ENCODE measurements at places on chromosomes 5 and 9.

DNA sequence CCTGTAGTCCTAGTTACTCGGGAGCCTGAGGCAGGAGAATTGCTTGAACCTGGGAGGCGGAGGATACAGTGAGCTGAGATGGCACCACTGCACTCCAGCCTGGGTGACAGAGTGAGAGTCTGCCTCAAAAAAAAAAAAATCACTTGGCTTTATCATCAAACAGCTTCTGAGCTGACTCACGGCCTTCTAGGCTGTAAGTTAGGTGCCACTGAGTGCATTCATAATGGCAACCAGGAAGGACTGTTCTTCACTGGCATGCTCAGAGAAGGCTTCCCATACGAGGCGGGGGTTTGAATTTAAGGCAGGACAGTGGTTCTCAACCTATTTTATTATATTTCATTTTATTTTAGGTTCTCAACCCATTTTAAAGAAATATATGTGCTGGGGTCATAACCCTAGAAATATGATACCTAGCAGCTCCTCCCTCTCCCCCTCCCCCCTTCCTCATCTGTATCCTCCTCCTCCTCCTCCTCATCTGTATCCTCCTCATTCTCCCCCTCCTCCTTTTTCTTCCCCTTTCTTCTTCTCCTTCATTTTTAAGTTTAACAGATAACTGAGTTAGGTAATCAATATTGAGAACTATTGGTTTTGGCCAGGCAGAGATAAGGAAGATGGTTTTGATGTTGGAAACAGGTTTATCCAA lies 19.0 kb upstream of the LHFPL2 start:
- no peak for DNase-seq

- DNase-seq, result no peak
Observed at GRCh38 chr5:134037160-134037559, 32.4 kb upstream of the VDAC1 start.

- DNase-seq, result no peak
Observed at GRCh38 chr9:72527801-72528195, 6.4 kb downstream of the TMC1 start.

DNA sequence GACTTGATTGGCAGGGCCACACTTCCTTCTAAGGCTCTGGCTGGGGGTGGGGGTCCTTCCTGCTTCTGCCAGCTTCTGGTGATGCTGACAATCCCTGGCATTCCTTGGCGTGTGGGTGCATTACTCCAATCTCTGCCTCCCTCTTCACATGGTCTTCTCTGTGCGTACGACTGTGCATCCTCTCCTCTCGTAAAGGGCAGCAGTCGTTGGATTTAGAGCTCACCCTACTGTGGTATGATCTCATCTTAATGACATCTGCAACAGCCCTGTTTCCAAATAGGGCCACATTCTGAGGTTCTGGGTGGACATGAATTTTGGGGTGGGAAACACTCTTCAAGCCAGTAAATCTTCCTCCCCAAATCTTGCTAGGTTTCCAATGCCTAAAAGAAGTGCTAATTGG lies 36.8 kb downstream of the ROPN1L start:
- DNase-seq, result no peak

GRCh38 chr9:111843971-111844370 lies 49.2 kb upstream of the SHOC1 start:
- DNase-seq, result no peak

- DNase-seq, result no peak
Observed at GRCh38 chr5:138538943-138539627, 4.0 kb downstream of the ETF1 start.

DNA sequence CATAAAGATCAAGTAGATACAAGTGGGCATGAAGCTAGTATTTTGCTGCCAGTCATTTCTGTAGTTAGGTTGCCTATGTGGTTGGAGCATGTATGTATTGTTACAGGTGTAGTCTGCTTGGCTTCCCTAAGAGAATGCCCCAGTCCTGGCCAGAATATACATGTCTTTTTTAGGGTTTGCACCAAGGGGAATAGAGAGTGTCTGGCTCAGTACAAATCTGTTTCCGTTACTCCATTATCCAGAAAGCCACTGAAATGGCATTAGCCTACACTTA lies 23.2 kb downstream of the TGFBR1 start:
- DNase-seq, result no peak

DNA sequence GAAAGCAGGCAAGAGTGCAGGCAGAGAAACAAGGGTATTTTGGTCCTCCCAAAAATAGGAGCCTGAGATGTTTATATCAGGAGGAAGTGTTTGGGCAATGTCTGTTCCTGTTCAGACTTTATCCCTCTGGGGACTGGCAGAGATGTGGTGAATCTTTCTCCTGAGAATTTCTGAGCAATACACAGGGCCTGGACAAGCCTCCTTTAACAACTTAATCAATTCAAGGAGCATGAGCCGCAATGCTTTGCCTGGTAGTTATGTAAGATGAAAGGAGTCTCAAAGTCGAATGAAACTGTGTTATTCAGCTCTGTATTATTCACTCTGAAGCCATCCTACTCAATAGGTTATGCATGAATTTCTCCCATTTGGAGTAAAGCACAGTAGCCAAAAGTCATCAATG lies 365.6 kb downstream of the MAN2A1 start:
- DNase-seq, result no peak

DNA sequence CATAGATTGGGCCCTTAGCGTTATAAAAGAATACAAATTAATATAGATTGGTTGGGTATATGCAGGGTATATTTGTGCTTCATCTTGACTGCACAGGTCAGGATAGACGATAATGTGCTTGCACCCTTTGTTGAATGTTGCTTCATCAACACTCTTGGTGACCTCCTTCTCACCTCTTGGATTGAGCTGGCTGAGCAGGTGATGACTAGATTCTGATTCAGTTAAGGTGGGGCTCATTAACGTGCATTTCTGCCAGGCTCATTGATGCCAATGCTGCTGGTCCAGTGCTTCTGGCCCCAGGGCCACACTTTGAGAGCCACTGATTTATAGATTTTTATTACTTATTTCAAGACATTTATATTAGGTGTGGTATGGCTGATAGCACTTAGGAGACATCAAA lies 27.7 kb downstream of the PCSK5 start:
- no peak for DNase-seq

DNA sequence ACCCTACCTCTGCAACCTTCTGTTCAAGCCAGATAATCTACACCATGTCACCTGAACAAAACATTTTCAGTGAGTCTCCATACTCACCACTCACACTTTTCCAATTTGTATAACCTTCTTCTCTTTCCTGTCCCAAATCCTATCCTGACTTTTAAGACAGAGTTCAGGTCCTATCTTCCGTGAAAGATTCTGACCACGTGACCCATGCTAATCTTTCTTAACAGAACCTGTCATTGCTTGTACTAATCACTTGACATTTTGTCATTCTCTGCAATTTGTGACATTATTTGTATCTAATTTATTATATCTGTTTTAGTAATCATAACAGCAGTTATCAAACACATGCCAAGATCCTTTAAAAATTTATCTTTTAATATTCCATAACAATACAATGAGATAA lies 132.5 kb upstream of the PRLR start:
- no peak for DNase-seq

DNA sequence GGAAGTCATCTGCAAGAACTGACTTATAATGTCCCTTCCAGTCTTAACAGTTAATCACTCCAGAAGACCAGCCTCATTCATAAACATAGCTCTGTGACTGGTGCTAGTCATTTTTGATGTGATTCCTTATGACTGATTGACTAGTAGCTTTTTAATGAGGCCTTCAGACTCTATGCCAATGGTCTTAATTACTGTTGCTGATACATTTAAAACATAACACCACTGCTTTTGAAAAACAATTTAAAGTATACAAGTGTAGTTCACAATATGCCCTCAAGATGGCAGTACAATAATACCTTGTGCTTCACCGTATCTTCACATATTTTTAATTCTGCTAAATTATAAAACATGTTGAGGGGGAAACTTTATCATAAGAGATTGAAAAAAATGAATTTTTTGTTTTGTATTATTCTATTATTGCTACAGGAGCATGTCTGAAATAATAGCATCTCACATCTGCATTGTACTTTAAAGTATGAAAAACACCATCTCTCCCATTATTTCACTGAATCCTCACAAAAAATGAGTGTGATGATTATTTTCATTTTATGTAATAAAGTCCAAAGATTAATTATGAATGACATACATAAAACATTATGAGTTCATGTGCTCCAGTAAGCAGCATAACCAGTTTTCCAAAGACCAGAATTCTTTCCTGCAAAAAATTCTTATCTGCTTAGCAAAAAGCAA lies 55.2 kb upstream of the SHISAL2B start:
- DNase-seq, result no peak

DNA sequence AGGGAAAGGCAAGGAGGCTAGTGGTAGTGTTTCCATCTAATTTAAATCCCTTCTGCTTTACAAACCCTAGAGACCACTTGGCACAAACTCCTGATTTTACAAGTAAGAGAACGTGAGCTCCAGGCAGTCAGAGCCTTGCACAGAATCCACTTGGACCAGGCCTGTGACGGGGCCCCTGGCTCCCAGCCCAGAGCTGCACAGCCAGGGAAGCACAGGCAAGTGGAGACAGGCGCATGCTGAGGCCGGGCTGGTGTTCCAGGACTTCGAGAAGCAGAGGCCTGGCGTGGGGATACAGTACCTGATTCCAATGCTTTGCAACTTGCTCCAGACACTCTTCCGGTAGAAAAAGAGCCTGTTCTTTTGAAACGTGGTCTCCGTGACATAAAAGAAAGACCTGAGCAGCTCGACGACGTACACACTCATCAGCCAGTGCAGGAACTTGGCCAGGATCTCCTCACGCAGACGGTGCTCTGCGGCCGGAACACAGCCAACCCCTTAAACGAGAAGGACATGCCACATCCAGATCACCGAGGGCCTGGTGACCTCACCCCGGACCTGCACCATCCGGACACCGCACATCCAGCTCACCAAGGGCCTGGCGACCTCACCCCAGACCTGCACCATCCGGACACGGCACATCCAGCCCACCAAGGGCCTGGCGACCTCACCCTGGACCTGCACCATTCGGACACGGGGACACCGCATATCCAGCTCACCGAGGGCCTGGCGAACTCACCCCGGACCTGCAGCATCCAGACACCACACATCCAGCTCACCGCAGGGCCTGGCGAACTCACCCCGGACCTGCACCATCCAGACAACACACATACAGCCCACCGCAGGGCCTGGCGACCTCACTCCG lies 12.5 kb downstream of the TERT start:
- no peak for DNase-seq

DNA sequence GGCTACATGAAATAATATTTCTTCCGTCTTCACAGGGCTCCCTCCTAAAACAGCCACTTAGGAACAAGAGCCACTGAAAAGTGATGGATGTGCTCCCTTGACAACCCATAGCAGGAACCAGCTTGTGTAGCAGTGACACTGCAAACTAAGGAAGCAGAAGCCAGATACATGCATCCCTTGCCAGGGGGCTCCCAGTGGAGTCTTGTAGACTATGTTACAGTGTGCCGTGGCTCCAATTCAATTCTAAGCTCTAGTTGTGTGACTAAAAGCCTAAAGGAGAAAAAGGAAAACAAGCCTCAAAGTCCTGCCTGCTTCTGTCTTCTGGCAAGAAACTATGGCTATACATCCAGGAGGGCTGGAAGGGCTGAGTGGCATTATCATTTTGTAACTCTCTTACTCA lies 12.2 kb upstream of the TAF1L start:
- DNase-seq, result no peak

DNA sequence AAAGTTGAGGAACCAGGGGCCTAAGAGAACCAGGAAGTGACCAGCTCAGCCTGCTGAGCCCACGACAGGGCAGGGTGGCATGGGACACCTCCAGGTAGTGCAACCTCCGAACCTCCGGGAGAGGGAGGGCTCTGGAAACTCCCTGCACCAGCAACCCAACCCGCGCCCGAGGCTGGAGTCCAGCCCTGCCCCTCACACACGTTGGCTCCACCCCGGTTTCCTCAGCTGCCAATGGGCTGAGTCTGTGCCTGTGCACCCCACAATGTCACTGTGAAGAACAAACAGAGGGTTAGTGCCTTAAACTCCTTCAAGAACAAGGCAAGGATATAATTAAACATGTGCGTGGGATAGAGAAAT lies 17.0 kb upstream of the UNC5A start:
- no peak for DNase-seq

GRCh38 chr5:181259974-181260719 lies 796 bp downstream of the TRIM52 start:
- no peak for DNase-seq

DNA sequence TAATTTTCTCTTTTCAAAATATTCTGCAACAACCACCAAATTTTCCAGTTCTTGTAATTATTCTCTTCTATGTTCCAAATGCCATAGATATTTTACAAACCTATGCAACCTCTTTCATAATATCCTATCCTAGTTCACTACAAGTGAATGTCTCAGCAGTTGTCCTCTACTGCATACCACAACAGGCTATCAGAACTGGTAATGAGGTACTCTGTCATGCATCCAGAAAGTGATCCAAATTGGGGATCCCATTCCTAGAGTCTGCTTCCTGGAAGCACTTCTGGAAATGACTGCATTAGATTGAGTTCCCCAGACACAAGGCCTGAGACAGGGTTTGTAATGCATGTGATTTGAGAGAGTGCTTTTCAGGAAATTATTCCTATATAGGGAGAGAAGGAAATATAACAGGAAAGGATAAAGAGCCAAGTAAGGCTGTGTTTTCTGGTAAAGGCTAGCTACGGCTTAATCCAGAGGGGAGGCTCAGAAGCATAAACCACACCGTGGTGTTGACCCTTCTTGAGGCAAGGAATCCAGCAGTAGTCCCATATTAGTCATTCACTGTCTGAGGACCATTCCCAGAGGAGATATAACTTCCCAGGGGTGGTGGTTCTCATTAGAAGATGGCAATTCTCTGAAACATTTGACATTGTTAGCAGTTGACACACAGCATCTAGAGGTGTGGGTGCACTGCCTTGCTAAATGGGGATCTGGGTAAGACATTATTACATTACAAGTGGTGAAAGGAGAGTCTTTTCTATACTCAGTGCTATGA lies 80.3 kb upstream of the FST start:
- no peak for DNase-seq

DNA sequence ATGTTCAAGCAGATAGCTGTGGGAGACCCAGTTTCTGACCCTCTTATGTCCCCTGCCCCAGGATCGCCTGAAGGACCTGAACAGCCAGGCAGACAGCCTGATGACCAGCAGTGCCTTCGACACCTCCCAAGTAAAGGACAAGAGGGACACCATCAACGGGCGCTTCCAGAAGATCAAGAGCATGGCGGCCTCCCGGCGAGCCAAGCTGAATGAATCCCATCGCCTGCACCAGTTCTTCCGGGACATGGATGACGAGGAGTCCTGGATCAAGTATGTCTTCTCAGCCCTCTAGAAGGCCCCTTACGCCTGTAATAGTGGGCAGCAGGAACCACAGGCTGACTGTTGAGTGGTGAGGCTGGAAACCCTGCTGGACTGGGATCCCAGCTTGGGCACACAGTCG lies 41.1 kb downstream of the DYNC2I2 start:
- no peak for DNase-seq
